Stimulated activated CD4-positive, alpha-beta T cell treated with anti-CD3 and anti-CD28 coated beads, Interleukin-12 subunit alpha, Interleukin-12 subunit beta, amount 100 ng/mL, for 4 hours (primary cell): ENCODE measurements at places on chromosomes 1 and 21.

GRCh38 chr1:206514813-206515387 lies 7.6 kb downstream of the RASSF5 start:
- no peak for DNase-seq

DNA sequence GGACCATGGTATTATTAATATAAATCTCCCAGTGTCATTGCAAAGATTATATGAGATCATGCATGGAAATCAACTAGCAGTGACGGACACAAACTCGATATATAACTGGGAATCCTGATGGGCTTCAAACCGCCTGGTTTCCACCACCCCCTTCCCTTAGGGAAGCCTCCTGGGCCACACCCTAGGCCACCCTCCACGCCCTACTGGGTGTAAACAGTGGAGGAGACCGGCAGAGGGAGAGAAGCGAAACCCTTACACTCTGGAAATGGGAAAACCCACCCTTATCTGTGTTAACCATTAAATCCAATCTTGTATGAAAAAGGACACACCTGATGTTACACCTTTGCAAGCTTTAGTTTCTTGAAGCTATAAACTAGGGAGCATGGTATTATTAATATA lies 595 bp upstream of the ZNHIT6 start:
- no peak for DNase-seq

- DNase-seq: no peak
These were observed 2.5 kb upstream of the FNDC10 start for GRCh38 chr1:1602304-1602967.

DNA sequence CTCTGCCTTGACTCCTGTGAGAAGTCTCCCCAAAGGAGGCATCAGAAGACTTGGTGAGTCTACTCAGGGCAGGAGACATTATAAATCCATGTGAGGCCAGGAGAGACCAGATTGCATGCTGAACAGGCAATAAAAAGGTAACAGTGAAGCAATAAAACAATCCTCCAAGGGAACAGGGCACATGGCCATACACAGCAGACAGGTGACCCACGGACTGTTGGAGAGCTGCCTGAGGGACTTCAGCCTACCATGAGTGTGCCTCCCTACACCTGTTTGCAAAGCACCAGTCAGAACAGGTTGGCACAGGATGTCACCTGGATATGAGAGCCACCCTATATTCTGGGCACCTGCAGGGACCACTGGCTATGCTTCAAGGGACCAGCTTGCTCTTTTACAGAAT lies 67.6 kb downstream of the MAB21L3 start:
- DNase-seq: no peak

GRCh38 chr1:66834926-66835325 lies 33.9 kb upstream of the INSL5 start:
- no peak for DNase-seq

GRCh38 chr21:14088391-14088790 lies 122.4 kb downstream of the LIPI start:
- DNase-seq: no peak

GRCh38 chr1:47558601-47559593 lies 121.1 kb downstream of the FOXD2 start:
- no peak for DNase-seq

GRCh38 chr1:13228343-13228781 lies 2.4 kb upstream of the PRAMEF18 start:
- DNase-seq: peak; percentile 33

- no peak for DNase-seq
These were observed 1.1 kb upstream of the SETDB1 start for GRCh38 chr1:150925080-150925479.

DNA sequence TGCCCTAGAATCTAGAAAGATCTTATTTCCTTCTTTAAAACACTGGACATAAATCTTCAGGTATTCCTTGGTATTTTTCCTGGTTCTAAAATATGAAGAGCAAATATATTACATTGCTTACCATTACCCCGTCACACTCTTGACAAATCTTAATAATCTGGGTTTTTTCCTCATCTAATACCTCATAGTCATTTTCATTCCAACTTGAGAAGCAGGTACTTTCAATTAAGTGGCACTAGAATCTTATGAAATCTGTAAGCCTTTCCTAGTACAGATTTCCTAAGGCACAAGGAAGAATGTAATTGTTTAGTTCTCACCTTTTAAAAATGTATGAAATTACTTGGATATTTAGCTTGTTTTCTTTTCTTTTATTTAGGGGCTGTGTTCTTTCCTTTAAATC lies 481.5 kb upstream of the ZRANB2 start:
- no peak for DNase-seq

GRCh38 chr1:212928323-212929291 lies 21.7 kb upstream of the VASH2 start:
- no peak for DNase-seq

GRCh38 chr1:906600-907420 lies 16.9 kb upstream of the SAMD11 start:
- DNase-seq: no peak

DNA sequence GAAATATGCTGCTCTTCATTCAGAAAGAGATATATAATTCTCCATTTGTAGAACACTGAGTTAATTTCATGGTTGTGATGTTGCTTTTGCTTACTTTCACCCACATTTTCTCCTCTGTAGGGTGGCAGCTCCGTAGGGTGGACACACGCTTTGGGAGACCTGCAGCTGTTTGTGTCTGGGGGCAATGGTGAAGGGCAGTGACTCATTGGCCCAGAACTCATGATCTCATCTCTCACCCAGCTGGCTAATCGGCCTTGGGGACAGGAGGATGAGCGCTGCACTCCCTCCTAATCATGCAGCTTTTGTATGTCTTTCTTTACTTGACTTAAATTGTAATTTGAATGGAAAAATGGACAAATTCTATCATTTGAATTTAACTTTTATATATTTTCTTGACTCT lies 9.6 kb downstream of the DISC1 start:
- DNase-seq: no peak

- DNase-seq: no peak
These were observed 28.8 kb upstream of the CDCA8 start for GRCh38 chr1:37663426-37664000.
